CD8-positive, alpha-beta T cell (primary cell): ENCODE measurements at places on chromosomes 2 and 18. TPM values are rescaled to one million over a fixed set of nuclear protein-coding genes. Genes with fewer than 3 reads are reported as not detected.

- DNase-seq: no peak
Measured at GRCh38 chr18:70627182-70627802, 338.4 kb downstream of the SOCS6 start.

GRCh38 chr2:37644191-37644590 is 27.3 kb downstream of the CDC42EP3 start:
- no peak for DNase-seq

DNA sequence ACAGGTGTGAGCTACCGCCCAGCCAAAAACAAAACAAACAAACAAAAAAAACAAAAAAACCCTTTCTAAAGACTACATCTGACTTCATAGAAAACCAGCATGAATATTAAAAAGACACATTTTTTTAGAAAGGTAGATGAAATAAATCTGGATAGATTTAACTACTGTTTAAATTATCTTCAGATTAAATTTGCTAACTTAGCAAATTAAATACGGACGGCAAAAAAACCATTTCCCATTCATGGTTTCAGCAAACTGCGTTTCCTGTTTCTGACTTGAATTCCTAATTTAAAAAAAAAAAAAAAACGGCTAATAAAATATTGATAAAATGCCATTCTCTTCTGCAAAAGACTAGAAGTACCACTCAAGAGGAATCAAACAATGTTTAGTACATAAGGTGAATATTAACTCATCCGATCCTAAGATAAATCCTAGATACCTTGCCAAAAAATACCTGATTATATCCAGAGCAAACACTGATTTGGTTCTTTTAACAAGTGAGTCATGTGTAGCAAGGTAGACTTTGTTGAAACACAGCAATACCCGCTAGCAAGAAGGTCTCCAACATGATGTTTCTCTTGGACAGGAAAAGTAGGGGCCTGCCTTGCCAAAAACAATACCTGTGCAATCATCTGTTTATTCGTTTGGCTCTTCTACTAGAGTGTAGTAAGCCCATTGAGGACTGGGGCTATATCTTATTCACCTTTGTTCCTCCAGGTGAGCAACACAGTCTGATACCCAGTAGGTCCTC is 96.2 kb downstream of the BARD1 start:
- no peak for DNase-seq

DNA sequence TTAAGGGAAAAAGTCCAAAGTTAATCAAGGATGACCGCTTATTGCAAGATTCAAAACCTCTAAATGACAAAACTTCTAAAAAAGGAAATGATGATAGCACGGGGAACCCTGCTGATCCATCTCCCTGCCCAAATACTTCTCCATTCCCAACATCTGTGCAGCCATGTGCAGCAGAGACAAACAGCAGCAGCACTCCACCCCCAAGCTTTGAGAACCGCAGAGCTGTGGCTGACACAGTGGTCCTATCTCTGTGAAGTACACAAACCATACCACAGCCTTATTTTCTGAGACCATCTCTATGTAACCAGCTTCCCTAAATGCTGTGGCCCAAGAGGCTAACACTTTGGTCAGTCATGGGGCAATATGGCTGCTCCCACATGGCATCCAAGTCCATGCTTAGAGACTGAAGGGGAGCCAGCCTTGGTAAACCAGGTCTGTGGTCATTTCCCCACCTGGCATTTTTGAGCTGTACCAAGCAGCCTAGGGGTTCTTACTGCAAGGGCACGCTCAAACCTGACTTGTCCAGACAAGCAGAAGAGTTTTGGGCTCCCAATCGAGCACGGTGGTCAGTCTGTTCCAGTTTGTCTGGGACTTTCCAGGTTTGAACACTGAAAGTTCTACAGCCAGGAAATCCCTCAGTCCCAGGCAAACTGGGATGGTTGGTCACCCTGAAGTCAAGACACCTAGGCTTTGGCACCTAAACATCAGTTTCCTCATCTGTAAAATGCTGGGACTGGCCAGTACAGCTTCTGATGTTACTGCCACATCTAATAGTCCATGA is 17.1 kb upstream of the NFE2L2 start:
- DNase-seq: no peak

GRCh38 chr2:10196110-10196892 is 73.8 kb downstream of the RRM2 start:
- no peak for DNase-seq

- no peak for DNase-seq
Measured at GRCh38 chr18:62614494-62614893, 91.7 kb downstream of the ZCCHC2 start.

DNA sequence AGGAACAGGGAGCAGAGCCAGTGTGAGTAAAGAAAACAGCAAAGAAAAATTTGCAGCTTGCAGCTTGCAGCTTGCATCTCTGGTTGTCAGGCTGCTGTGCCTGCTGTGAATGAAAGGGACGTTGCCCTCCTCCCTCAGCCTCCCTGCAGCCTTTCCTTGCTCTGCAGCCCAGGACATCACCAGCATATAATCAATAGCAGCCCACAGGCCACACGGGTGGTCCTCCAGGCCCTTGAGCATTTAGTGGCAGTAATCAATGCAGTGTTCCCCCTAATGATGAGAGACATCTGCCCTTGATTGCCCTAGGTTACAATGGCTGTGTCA is 122.2 kb upstream of the TACR1 start:
- DNase-seq: no peak

- no peak for DNase-seq
Measured at GRCh38 chr18:44773640-44774155, 93.0 kb downstream of the SETBP1 start.

- no peak for DNase-seq
Measured at GRCh38 chr2:48278590-48278989, 251.4 kb upstream of the STON1 start.

The SERPINB13 gene
- not detected for total RNA-seq

The TGFA gene
- total RNA-seq: 0.58 TPM

The CEP68 gene
- 19.9 TPM for total RNA-seq
